ENCODE measurements at places on chromosomes 16 and 17.

DNA sequence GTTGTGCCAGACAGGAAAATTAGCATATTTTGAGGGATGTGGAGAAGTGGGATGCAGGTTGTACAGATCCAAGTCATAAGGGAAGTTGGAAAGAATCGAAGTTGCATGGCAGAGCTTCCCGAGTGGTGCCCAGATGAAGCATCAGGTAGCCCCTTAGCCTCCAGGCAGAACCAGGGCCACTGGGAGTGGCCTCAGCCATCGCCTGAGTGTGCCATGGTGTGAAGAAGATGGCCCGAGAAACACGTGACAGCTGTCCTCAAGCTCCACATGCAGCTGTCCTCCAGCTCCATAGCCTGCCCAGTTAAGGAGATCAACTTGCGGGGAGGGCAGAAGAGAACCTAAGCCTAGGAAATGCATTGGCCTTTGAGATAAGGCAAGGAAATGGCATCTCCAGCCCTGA, 33.5 kb downstream of the TMC6 start:
- DNase-seq = no peak

DNA sequence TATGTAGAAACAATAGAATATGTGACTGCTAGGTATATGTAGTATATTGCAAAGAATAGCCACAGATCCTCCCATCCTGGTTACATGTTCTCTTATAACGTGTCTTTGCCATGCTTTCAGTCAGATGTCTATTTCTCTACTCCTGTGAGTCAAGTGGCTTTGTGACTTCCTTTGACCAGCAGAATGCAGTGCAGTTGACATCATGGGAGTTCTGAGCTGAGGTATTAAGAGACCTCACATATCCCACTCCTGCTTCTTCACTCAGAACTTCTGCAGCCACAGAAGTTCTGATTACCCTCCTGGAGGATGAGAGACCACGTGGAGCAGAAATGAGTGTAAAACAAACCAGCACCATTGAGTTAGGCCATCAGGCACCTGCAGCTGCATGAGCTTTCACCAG, 222.5 kb downstream of the PRKCA start:
- DNase-seq = peak; percentile 64

DNA sequence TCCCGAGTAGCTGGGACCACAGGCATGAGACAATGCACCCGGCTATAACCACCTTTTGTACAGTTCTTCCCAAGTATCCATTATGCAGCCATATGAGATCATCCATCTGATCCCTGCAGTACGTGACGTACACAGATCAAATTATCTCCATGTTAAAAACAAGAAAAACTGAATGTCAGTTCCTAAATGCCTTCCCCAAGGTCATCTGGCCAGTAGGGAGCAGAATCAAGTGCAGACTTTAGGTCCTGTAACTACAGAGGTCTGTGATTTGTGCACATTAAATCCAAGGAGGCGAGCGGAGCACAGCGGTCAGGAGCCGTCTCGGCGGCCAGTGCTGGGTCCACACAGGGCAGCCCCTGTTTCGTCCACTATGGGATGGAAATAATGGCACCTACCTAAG, 23.7 kb downstream of the ZCCHC14 start:
- DNase-seq = no peak

GRCh38 chr16:11224894-11225676, 30.9 kb downstream of the SOCS1 start:
- peak; percentile 93 for DNase-seq

GRCh38 chr17:31882571-31882970, 18.9 kb downstream of the UTP6 start:
- no peak for DNase-seq

DNA sequence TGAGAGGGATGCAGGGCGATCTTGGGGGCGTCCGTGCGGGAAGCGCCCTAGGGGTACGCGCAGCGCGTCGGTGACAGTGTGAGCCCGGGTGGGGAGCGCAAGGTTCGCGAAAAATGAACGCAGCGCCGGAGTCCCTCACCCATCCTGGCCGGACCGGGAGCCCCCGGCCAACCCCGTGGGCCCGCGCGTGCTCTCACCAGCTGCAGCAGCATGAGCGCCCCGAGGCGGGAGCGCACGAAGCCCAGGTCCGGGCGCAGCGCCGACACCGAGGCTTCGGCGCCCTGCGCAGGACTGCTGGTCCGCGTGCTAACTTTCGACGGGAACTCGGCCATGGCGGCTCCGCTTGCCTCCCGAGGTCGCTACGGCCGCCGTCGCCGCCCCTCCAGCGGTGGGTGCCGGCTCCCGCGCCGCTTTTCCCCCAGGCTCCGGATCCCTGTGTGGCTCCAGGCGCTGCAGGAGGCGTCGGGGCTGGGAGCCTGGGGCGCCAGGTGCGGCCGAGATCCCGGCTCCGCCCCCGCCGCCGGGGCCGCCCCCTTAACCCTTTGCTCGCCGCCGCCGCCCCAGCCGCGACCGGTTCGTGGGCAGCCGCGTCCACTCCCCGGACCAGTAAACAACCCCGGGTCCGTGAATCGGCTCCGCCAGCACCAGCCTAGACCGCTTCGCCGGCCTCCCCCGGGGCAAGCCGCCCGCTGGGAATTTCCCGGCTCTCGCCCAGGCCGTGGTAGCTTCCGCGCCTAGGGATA, at the start of gene PLLP:
Gene PLLP (minus strand): TSS at position 464 of the 743 bp plus-strand sequence. CDS start 132 bp downstream, at position 332.
- no peak for DNase-seq

GRCh38 chr16:86410529-86410928, 99.8 kb upstream of the FOXF1 start:
- no peak for DNase-seq

GRCh38 chr17:43878260-43879175, 28.8 kb downstream of the MPP2 start:
- peak; percentile 58 for DNase-seq

- no peak for DNase-seq
Measured at GRCh38 chr17:59650642-59651041, 30.9 kb downstream of the CLTC start.

DNA sequence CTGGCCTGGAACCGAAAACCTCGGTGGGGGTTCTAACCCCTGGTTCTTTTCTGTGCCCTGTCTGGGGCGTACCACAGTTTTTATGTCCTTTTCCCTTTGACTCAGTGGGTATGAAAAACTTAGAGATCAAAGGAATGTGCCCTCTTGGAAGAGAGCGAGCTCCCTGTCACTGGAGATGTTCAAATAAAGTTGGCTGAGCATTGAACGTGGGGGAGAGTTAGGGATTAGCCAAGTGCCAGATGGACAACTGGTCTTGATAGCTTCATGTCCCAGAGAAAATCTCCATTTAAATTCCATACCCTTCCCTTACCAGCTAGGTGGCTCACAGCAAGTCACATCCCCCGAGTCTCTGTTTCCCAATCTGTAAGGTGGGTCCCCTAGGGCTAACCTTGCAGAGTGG, 9.5 kb downstream of the ADGRG1 start:
- DNase-seq = no peak

DNA sequence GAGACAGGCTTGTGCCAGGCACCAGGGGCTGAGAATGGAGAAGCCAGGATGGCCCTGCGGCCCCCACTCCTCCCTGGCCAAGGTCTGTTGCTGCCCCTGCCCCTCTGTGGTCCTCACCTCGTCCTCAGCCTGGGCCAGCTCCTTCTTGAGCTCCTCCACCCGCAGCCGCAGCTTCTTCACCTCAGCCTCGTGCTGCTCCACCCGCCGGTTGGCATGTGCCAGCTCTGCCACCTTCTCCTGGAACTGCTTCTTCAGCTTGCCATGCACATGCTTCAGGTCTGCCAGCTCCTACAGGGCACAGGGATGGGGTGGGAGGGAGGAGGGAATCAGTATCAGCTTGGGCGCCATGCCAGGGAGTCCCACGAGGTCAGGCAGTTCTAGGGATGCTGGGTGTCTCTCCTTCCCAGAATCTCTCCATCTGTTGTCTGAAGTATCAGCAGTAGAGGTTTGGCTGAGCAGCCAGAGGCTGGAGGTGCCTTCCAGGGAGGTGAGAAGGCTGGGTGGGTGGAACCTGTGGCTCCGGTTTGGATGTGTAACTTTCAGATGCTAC, 20.1 kb downstream of the CCDC102A start:
- DNase-seq = no peak

DNA sequence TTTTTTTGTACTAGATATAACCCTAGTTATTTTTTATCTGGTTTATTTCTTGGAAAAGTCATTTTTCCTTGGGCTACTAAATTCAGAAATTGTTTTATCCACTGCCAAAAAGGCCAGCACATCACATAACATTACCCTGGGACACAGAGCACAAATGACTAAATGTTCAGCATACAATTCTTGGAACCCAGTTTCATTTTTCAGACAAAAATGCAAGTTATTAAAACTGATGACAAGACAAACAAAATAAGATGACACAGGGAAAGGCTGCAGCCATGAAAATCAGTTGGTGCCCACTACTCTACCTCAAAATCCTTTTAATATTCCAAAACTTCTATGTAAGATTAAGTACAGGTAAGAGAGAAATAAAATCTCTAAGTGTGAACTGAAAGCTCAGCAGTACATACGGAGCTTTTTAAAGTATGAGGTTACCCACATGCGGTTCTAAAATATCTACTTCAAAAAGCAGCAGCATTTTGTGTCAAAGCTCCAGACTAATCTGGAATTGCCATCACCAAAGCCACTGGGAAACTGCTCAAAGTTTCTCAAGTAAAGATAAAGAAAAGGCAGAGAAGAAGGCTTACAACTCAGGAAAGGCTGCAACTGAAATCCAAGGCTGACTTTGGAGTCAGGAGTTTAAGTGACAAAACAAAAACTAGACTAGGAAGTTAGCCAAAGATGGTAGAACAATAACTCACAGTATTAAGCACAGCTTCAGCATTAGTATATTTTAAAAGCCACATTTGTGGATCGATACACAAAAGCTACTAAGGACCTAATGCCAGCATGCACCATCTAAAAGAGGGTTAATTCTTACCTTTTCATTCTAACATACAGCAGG, 41.4 kb downstream of the AP1G1 start:
- DNase-seq = no peak

GRCh38 chr16:2233872-2234812, 2.1 kb upstream of the DNASE1L2 start:
- DNase-seq = no peak

- no peak for DNase-seq
Measured at GRCh38 chr16:87086575-87086974, 230.6 kb downstream of the C16orf95 start.

GRCh38 chr16:46883353-46883689, 841 bp upstream of the GPT2 start:
- DNase-seq = no peak

DNA sequence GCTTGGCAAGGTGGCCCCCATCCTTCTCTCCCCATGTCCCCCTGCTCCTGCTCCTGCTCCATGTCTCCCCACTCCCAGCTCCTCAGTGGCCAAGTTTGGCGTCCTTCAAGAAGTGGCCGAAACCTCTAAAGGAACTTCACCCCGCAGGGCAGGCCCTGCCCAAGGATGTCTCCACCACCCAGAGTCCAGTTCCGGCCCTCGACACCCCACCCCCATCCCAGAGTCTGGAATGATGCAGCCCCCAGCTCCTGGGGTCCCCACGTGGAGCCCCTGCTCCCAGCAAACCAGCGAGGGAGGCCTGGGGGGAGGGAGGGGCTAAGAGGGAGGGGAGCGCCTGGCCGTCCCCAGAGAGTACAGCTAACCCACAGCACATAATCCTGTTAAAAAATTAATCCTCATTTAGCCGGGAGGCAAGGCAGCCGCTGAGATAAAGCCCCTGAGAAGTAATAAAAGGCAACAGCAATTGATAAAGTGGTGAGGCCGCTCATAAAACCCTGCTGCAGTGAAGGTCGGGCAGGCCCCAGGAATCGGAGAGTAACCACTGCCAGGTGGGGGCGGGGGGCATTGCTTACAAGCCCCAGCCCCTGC, 9.9 kb upstream of the ENPP7 start:
- no peak for DNase-seq

DNA sequence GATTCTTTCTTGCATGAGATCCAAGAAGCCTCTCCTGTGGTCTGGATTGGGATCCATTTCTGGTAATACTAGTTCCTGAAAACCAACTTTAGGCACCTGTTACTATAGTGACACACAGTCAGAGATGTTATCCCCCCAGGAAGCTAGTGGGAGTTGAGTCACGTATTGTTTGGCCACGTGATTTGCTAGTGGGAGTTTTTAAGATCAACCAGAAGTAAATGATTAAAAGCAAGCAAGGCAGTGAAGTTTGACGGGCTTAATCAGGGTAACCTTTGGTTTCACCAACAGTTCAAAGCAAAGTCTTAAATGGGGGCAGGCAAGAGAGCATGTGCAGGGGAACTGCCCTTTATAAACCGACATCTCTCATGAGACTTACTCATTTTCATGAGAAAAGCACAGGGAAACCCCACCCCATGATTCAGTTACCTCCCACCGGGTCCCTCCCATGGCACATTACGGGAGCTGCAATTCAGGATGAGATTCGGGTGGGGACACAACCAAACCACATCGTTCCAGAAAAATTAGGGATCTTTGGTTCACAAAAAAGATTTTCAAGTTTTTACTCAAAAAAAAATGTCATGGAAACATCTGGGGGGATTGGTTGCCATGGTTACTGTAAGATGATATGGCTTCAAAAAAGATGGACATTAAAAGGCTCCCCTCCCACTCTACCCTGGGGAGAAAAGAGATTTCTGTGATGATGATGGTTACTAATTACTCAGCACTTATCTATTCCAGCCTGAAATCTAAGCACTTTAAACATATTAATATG, 483.1 kb upstream of the ERCC4 start:
- DNase-seq = no peak

- DNase-seq = no peak
Measured at GRCh38 chr17:66975614-66976378, 11.3 kb downstream of the CACNG4 start.

DNA sequence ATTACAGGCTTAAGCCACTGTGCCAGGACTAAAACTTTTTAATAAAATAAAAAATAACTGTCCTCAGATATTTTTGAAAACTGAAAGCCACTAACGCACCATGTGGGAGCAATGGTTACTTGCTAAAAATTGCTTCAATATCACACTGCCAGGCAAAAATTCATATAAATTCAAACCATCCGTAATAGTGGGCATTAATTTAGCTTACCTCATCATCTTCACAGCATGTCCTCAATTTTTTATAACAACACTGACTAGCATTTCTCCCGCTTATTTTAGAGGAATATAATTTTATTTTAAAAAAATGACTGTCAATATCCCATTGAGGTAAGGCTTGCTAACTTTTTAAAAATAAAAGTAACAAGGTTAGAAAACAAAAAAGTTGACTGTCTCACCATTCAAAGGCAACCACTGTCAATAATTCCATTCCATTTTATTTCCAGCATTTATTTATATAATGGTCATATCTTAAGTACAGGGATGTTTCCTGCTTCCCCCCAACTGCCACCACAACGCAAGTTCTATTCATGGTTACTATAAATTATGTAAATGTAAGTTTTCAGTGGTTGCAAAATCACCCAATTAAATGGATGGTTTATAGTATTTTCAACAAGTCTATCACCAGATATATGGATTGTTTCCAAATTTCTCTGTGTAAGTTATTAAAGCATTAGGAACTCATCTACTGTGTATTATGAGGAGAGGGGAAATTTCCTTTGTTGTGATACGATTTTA, 25.4 kb downstream of the GSPT1 start:
- DNase-seq = no peak

GRCh38 chr17:65564793-65565192, 3.3 kb upstream of the AXIN2 start:
- no peak for DNase-seq
